Keratinocyte (primary cell): ENCODE measurements at places on chromosomes 1 and 21.

GRCh38 chr1:58402444-58402843, 144.1 kb downstream of the OMA1 start:
- DNase-seq, result no peak

- no peak for DNase-seq
Observed at GRCh38 chr1:45198185-45198584, 8.2 kb downstream of the ZSWIM5 start.

GRCh38 chr1:233904633-233905415, at the start of gene SLC35F3:
Gene SLC35F3, plus strand, starts transcription at chr1:233904676.
- DNase-seq, result no peak

DNA sequence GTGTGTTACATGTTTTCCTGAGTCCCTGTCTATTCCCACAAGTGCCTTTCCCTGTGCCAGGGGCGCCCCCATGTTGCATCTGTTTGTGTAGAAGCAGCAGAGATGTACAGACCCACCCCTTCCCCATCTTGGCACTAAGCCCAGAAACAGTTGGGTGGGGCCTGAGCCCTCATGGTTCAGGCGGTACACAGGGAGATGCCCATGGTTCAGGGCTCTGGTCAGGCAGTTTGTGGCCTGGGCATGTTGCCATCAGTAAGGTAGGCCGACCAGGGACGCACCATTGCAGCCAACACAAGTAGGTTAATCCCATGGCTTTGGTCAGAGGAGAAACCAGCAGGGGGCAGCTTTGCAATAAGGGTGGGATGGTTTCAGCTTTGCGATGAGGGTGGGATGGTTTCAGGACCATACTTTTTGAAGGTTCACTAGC, 914 bp upstream of the ADGRB2 start:
- no peak for DNase-seq

DNA sequence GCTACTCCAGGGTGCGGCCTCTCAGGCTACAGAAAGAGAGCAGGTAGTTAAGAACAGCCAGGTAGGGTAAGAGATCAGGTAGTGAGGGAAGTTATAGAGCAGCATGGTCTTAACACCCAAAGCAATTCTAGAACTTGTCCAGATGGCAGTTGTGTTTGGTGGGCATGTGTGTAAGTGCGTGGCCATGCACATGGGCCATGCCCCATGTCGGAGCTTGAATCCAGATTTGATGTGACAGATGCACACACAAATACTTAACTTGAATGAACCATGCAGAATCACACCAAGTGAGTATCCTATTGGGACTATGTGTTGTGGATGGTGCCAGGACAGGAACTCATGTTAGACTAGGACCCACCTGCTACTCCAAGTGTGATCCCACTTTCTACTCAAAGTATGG, 145.7 kb upstream of the HMGB4 start:
- DNase-seq, result no peak

- DNase-seq, result peak; percentile 90
Observed at GRCh38 chr1:202283379-202283844, 58.3 kb downstream of the UBE2T start.

GRCh38 chr1:44648529-44649250, 25.6 kb downstream of the TMEM53 start:
- DNase-seq, result no peak

DNA sequence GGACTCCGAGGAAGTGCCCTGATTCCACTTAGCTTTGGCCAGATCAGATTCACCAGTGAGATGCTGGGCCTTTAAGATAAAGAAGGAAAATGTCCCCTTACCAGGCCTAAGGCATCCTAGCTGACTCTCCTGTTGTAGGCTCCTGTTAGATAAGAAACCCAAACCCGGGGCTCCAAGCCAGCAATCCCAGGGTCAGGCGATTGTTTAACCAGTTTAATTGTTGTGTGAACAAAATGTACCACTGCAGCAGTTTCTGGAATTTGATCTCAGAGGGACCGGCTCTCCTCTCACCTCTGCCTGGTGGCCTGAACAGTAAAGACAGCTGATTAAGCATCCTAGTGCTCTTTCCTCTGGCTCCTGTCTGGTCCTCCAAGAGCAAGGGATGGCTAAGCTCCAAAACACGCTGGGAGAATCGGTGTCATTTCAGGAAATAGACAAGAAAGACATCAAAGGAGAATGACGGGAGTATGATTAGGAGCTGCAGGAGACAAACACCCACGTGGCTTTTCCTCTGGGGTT, 9.3 kb upstream of the KLHDC8A start:
- no peak for DNase-seq

DNA sequence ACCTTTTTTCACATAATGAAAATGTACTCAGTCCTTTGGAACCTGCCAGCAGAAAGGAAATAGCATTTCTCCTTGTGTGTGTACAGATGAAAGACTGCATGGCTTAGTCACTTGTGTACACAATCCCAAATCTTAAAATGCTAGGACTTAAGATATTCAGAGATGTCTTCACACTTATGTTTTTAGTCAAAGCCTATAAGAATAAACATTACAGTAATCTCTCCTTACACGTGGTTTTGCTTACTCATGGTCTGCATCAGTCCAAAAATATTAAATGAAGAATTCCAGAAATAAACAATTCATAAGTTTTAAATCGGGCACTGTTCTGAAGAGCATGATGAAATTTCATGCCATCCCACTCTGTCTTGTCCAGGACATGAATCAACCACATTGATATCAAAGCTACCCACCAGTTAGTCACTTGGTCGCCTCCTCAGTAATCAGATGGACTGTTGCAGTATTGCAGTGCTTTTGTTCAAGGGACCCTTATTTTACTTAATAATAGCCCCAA, 75.7 kb upstream of the RRP15 start:
- peak; percentile 4 for DNase-seq

DNA sequence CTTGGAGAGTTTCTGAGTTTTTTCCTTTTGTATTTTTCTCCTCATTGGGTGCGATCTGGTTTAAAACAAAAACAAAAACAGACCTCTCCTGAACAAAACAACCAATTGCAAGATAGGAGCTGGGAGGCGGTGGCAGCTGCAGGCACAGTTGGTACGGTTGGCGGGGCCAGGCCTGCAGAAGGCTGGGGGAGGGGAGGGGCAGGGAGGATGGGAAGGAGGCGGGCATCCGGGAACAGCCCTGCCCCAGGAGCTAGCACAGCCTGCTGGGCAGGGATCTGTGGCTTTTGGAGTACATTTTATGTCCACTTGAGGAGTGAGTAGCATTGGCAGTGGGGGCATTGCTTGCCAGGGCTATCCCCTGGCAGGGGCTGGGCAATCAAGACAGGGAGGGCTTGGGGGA, 5.2 kb downstream of the CAPN9 start:
- no peak for DNase-seq

GRCh38 chr21:44466351-44466954, 11.1 kb downstream of the LRRC3 start:
- DNase-seq, result no peak

DNA sequence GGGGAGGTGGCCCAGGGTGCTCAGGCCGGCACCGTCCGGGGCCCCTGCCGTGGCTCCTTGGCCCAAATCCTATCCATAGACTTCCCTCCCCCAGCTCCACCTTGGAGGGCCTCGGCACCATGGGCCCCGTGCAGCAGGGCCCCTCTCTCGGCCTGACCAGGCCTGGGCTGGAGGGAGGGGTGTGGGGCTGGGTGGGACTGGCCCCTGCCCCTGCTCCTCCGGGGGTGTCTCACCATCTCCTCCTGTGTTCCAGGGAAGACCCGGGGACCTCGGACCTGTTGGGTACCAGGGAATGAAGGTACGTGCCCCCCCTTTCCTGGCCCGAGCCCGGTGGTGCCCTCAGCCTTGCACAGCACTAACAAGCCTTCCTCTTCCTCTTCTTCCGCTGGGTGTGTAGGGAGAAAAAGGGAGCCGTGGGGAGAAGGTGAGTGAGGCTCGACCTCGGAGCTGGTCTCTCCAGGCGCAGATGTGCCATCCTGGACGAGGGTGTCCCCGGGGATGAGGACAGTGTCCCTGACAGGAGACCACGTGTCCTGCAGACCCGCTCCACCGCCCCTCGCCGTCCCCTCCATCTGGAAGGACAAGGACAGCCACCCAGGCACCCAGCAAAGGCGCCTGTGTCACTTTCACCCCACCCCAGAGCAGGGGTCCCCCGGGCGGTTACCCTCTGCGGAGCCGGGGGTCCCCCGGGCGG, 7.9 kb downstream of the COL6A1 start:
- no peak for DNase-seq

GRCh38 chr1:226603858-226604559, 55.4 kb downstream of the STUM start:
- no peak for DNase-seq

DNA sequence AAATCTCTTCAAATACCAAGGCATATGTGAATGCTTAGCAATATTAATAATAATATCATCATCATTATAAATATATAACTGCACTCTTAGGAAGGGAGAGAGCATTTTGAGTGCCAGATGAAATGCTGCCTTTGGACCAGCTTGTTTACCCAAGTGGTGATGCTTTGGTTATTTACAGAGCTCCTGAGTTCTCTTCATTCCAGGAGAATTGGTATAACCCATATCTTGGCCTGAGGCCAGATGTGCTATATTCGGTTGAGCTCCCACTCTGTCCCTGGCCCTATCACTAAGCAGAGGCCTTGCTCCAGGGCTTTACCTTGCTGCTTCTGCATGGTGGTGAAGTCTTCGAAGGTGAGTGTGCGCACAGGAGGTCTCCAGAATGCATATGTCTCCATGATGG, 89.4 kb downstream of the TBX15 start:
- no peak for DNase-seq
